Stimulated activated CD8-positive, alpha-beta memory T cell treated with anti-CD3 and anti-CD28 coated beads, Interleukin-2, amount 100 ng/mL, for 1 hour (primary cell): ENCODE measurements at places on chromosomes 5 and 9.

- peak; percentile 62 for DNase-seq
Observed at GRCh38 chr5:181246276-181247049, 2.8 kb upstream of the RACK1 start.

DNA sequence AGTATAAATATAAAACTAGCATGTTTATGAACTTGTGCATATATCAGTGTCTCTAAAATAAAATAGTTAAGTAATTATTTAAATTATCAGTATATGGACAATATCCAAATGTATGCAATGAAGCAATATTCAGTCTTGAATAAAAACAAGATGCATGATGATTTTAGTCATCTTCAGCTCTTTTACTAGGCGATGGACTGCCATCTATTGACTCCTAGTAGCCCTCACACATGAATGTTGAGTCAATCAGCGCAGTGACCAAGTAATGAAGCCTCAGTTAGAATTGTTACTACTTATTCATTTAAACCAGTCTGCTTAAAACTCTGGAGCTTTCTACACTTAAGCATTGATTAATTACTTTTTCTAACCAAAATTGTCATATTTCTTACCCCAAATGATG lies 92.9 kb upstream of the GRHPR start:
- no peak for DNase-seq

DNA sequence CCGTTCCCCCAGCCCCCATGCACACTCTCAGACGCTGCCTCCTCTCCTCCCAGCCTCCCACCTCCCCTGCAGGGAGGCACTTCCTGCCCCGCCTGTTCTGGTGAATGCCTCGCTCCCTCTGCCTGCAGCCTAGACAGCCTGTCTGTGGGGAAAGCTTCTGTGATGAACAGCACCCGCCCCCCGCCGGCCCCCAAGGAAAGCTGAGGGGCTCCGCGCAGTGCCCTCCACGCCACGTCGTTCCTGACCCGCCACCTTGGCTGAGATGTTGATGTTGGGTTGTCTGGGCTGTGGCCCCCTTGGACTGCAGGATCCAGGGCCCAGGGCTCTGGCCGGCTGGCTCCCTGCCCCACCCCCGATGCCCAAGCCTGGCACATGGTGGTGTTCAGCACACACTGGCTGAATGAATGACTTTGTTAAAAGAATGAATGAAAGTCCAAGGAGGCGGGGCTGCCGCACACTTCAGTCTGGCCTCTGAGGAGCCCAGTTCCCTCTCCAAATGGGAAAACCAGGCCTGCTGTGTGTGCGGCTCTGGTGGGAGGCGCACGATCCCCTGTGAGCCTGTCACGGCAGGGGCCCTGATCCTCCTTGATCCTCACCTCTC lies 2.1 kb upstream of the MYMK start:
- no peak for DNase-seq

DNA sequence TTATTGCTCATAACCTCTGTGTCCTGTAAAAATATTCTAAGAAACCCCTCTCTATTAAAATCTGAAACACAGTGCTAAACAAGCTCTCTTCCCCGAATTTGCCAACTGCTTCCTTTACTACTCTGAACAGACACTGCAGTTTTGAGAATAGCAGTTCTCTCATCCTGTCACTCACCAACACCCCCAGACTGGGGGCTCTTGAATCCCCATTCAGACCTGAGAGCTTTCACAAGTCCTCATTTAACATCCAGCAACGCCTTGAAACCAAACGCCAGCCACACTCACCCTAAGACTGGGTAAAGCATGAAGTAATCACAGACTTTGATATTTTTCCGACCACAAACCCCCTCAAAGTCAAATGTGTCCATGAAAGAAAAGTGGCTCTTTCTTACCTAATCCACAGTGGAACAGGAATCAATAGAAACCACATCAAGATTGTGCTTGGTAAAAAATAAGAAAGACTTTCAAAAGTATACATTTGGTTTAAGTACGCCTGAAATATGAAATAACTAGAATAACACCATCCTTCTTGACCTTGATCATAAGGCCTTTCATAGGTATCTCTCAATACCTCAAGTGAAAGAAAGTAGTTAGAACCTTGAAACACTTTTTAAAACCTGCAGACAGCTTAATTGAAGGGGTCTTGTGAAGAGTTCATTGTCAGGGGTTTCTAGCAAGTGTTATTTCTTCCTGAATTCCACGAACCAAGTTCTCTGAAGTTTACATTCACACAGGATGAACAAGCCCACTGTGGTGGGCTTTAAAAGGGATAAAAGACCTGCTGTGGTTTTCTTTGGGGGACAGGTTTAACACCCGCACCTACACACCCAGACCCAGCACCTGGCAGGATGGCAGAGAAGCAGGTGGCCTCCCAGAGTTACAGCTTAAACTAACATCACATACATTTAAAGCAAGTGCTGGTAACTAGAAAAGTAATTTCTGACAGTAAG lies 412.6 kb downstream of the MLLT3 start:
- DNase-seq, result peak; percentile 21

- DNase-seq, result no peak
Observed at GRCh38 chr5:160802592-160802991, 49.4 kb downstream of the ATP10B start.

DNA sequence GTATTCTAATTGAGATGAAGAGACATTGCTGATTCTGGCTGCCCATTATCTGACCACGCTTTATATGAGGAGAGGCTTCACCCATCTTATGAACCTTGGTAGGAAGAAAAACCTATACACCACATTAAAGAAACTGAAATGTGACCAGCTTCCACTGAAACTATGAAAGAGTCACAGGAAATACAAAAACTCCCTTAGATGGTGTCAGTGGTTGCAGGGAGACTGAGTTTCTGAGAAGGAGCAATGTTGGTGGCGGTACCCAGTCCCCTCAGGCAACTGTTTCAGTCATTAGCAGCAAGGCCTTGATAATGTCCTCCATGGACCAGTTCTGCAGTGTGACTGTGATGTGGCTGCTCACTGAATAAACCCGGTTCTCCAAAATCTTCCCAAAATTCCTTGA lies 110.5 kb upstream of the FTMT start:
- DNase-seq, result no peak

- no peak for DNase-seq
Observed at GRCh38 chr5:158998793-158999325, 100.9 kb downstream of the EBF1 start.

- no peak for DNase-seq
Observed at GRCh38 chr5:150438873-150439546, 10.5 kb downstream of the RPS14 start.

GRCh38 chr9:1514776-1515363 lies 464.7 kb downstream of the DMRT2 start:
- DNase-seq, result no peak

DNA sequence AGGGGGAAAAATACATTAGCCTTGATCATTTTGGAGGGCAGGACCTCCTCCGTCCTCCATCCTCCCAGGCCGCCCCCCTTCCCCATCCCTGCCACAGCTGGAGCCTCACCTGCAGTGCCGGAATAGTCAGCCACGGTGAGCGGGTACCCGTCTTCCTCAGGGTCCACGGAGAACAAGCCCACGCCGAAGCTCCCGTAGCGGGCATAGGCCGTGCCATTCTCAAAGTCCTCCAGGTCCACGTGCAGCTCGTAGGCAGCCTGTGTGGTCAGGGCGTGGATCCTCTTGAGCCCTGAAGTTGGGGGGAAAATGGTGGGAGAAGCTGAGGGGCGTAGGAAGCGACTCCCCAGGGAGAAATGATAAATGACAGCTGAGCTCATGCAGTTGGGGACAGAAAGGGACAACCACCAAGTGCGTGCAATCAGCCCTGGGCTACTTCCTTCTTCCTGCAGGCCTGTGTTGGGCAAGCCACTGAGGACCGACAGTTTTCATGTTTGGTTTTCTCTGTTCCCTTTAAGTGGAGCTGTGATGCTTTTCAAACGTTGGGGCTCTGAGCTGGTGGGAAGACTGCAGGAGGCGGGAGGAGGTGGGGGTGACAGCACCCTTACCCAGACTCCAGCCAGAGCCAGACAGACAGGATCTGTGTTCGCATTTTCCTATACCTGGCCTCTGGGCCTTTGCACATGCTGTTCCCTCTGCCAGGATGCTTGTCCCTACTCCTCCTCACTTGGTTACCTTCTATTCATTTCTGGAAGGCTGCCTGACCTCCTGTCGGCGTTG lies 8.7 kb upstream of the QRFP start:
- DNase-seq, result no peak

DNA sequence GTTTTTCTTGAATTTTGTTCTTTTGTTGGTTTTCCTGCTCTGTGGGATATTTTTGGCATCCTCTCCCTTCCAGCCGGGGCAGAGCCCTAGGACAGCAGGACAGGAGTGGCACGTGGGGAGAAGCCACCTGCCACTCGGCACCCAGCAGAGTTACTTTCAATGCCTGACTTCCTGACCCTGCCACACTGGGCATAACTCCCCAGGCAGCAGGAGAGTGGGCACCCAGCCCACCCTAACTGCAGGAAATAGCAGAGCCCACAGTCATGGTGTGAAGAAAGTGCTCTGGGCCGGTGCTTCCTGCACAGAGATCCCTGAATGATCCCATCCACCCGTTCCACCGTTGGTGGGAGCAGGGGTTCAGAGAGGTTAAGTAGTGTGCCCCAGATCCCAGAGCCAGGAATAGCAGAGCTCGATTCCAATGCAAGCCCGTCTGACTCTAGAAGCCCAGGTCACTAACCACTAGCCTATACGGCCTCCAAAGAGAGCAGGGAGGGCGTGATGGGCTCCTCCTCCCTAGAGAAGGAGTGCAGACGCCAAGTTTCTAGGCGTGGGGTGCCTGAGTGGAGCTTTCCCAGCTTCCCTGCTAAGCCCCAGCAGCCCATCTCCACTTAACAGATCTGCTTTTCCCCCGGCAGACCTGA lies 8.1 kb upstream of the NUP214 start:
- DNase-seq, result no peak

DNA sequence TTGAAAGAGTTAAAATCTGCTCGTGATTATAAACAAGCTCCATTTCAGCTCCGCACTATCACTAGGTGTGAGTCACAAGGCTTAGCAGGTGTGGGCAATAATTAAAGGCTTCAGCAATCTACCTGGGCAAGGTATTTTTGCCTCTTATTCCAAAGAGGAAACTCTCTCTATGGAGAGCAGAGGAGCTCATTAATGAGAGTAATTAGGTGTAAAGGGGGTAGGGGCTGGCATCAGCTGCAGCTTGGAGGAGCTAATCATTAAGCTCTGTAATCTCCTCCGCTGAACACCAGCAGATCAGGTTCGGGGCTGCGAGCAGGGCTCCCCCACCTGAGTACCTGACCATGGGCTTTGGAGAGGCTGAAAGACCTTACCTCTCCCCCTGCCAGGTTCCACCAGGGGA lies 129.2 kb downstream of the CRB2 start:
- DNase-seq, result no peak

DNA sequence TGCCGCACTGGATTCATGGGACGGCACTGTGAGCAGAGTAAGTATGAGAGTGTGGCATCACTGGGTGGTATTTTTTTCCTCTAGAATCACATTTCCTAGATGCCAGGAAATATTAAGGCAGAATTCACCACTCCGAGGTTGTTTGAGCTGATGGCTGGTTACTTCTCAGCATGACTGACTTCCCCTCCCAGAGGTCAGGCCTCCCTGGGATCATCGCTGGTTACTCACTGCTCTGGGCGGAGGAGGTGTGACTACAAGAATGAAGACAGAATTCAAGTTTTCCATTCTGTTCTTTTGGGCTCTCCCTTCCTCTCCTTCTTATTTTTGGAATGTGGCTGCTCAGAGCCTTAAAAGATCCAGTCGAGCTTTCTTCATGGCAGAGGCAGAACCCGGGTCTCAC lies 76.6 kb upstream of the PRRC1 start:
- no peak for DNase-seq

DNA sequence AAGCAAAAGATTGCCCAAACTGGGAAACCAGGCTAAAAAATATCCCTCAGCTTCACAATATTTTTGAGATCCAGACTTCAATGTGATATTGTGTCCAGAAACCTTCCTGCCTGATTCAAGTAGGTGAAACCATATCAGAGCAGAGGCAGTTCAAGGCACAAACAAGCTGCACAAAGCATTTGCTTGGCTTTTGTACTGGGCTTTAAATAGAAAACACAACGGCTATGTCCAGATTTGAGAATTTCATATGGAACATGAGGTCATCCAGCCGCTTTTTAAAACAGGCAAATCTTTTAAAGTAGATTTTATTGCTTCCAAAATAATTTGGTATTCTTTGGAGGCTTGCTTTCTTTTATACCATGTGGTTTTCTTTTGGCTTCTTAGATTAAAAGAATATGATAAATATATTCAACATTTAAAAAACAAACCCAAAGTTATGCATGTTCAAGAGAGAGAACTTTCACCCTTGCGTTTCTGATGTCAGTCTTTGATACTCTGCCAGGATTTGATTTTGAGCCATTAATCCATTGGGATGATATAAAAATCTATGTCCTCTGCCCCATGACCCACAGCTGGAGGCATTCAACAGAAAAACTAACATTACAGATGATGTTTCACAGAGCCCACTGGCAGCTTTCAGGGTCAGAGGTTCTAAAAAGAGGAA lies 29.0 kb upstream of the CCDC112 start:
- DNase-seq, result no peak

- DNase-seq, result no peak
Observed at GRCh38 chr9:106758911-106759310, 104.1 kb upstream of the ZNF462 start.

- no peak for DNase-seq
Observed at GRCh38 chr5:169909945-169910344, 70.3 kb downstream of the INSYN2B start.

DNA sequence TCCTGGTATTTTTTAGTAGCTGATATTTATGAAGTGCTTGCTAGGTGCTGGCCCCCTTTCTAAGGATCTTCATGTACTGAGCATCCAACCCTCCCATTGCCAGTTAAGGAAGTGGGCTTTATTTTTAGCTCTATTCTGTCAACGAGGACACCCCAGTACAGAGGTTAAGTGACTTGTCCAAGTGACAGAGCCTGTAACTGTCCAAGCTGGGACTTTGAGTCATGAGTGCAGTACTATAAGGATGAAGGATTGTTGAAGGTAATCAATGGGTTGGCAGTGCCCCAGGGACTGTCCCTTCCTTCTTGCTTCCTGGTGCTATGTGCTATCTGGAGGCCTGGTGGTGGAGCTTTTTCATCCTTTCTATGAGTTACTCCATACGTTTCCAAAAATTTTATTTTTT lies 18.0 kb upstream of the FABP6 start:
- DNase-seq, result no peak

- no peak for DNase-seq
Observed at GRCh38 chr5:180639741-180640610, 9.4 kb downstream of the FLT4 start.

DNA sequence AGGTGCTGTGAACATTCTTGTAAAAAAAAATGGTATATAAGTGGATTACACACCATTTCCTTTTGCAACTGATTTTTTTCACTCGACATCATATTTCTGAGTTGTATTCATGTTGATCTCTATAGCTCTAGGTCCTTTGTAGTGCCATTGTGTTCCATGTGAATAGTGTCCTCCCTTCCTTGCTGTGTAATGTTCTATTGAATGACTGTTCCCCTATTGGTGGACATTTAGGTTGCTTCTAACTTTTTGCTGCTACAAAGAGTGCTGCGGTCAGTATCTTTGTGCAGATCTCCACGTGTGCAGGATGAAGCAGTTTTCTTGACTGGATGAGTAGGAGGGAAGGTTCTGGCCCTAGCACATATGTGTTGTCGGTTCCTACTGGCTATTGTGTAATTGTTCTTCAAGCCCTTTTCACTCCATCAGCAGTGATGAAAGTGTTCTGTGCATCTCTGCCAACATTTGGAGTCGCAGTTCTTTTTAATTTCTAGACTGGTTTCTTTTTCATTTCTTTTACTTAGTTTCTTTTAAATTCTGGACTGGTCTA lies 20.2 kb downstream of the DAB2IP start:
- DNase-seq, result no peak

GRCh38 chr5:122665051-122665450 lies 109.8 kb upstream of the SNX2 start:
- no peak for DNase-seq

- DNase-seq, result no peak
Observed at GRCh38 chr9:136140046-136140445, 21.4 kb upstream of the TMEM250 start.

GRCh38 chr5:111859031-111859430 lies 102.0 kb upstream of the NREP start:
- DNase-seq, result no peak
